ENCODE measurements at places on chromosomes 3 and 15.

GRCh38 chr15:78629031-78629715 lies 8.4 kb upstream of the CHRNA3 start:
- no peak for DNase-seq

DNA sequence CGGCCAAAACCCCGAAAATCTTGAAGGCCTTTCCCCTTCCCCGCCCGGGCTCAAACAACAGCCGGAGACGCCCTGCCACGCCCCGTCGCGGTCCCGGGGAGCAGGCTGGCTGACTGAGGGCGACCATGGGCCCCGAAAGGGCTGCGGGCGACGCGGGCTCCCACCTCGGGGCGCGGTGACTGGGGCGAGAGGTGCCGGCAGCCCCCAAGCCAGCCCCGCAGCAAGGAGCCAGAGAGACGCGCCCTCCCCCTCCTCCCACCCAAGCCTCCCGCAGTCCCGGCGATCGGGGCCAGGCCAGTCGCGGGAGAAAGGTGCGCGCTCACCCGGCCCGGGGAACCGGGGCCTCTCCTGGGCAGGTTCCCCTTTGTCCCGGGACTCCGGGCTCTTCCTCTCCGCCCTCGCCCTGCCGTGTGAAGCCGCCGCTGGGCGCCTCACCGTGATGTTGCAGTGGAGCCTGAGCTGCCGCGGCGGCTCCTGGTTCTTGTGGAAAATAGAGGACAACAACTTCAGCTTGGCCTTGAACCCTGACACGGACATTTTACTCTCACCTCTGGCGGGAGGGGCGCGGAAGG lies 30.6 kb upstream of the ZSCAN2 start:
- no peak for DNase-seq

DNA sequence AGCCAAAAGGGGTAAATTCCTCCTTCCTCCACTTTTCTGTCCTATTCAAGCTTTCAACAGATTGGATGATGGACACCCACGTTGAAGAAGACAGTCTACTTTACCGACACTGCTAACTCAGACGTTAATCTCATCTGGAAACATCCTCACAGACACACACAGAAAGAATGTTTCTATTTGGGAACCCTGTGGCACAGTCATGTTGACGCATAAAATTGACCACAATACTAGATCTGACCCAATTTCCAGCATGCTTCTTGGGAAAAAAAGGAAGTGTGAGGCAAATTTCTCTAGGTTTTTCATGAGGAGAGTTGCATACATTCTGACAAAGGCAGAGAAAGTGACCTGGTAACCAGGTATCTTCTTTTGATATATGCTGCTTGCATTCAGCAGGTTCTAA lies 594.1 kb downstream of the FGF12 start:
- DNase-seq = no peak

DNA sequence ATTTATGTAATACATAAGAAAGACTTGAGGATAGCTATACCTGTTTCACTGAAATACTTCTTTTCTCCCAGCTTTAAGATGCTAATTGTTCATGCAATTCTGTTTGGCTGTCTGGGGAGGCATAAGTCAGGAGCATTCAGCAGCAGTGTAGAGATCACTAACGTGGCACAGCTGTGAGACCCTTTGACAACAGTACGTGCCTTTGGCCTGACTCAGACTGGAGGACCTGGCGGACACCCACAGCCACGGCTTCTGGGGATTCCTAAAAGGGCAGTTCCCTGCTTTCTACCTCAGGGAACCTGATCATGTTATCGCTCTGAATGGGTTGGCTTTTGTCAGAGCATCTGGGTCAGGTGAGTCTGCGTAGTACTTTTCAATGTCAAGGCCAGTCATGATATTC lies 295.0 kb upstream of the ICE2 start:
- DNase-seq = no peak

DNA sequence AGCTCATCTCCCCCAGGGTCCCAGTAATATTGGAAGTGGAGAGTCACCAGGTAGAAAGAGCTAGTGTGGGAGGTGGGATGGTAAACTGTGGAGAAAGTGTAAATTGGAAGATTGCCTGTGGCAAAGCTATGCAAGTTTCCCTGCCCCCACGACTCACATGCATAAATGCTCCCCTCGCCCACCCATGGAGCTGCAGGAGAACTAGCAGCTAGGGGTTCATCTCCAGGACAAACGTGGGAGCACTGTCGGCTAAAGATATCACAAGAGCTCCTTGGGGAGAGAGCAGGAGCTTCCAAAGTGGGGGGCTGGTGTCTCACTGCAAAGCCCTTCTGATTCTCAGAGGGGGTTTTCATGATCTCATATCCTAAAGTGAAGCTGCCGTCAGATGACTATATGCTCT lies 91.4 kb upstream of the PLCL2 start:
- DNase-seq = no peak

- no peak for DNase-seq
Observed at GRCh38 chr3:128497305-128498126, 4.5 kb upstream of the GATA2 start.

DNA sequence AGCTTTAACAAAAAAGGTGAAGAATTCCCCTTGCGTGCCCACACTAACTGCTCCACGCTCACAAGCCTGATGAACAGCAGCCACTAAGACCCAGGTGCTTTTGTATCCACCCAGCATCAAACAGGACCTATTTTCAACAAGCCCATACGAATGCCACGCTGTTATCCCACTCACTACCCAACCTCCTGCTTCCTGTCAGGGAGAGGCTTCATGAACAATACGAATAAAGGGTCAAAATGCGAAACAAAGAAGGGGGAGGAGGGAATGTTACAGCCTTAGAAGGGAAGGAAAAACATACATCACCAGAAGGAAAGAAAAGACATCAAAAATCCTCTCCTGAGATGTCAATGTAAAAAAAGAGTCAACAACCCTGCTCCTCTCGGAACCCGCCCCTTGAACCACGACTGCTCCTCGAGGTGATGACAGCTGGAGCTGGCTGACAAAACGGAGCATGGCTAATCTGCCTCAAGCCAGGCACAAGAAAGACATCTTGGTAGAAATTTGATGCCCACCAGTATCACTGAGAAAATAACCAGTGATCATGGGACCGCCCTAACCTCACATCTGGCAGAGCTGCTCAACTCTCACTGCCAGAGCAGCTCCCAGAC lies 9.7 kb downstream of the ERC2 start:
- DNase-seq = no peak
